Diencephalon (tissue), 1 donor: ENCODE measurements at places on chromosomes 1 and 21. TPM values are rescaled to one million over a fixed set of nuclear protein-coding genes. Genes with fewer than 3 reads are reported as not detected.

ITLN2 gene
- not detected for total RNA-seq

CD247 gene
- 4.8 TPM for total RNA-seq

LENEP gene
- 0.69 TPM for total RNA-seq

RIT1 gene
- 37.4 TPM for total RNA-seq

NOS1AP gene
- total RNA-seq, result 7.6 TPM

TNFSF4 gene
- total RNA-seq, result 1.2 TPM

PCBP3 gene
- total RNA-seq, result 13.8 TPM

LSS gene
- 44.3 TPM for total RNA-seq

TNFRSF18 gene
- total RNA-seq, result not detected

RHBDL2 gene
- 0.46 TPM for total RNA-seq

WNT9A gene
- total RNA-seq, result 2.8 TPM

PM20D1 gene
- total RNA-seq, result not detected

HPCAL4 gene
- 195 TPM for total RNA-seq

ZNF683 gene
- not detected for total RNA-seq

VCAM1 gene
- 51.0 TPM for total RNA-seq

CBS gene
- 51.9 TPM for total RNA-seq

GBP6 gene
- total RNA-seq, result 0.69 TPM

NPHP4 gene
- 14.5 TPM for total RNA-seq

FCRLA gene
- total RNA-seq, result not detected

INSRR gene
- 0.46 TPM for total RNA-seq

TLCD4 gene
- 20.5 TPM for total RNA-seq

CCSAP gene
- 73.1 TPM for total RNA-seq

B3GALT5 gene
- total RNA-seq, result 3.2 TPM

SPRR2A gene
- not detected for total RNA-seq

LBR gene
- total RNA-seq, result 71.5 TPM

F5 gene
- total RNA-seq, result 0.92 TPM

CR1L gene
- not detected for total RNA-seq

HTR1D gene
- 1.2 TPM for total RNA-seq

DDOST gene
- total RNA-seq, result 100 TPM

MIXL1 gene
- not detected for total RNA-seq

KRTAP10-5 gene
- total RNA-seq, result not detected

CCT8 gene
- 179 TPM for total RNA-seq

RIMKLA gene
- 25.4 TPM for total RNA-seq

ZYG11A gene
- total RNA-seq, result 0.92 TPM

ZFP69B gene
- total RNA-seq, result 10.6 TPM

NR5A2 gene
- total RNA-seq, result 0.69 TPM

ANGPTL3 gene
- not detected for total RNA-seq

GUCA2A gene
- not detected for total RNA-seq

SH2D2A gene
- total RNA-seq, result not detected

REG4 gene
- total RNA-seq, result not detected

HUNK gene
- 8.1 TPM for total RNA-seq

RAB25 gene
- not detected for total RNA-seq

TEKT2 gene
- 11.1 TPM for total RNA-seq

KRTAP12-2 gene
- not detected for total RNA-seq

KCNH1 gene
- total RNA-seq, result 12.5 TPM

SYDE2 gene
- total RNA-seq, result 4.4 TPM

S100A5 gene
- total RNA-seq, result not detected

C4BPB gene
- total RNA-seq, result not detected

BATF3 gene
- 7.4 TPM for total RNA-seq

FNBP1L gene
- total RNA-seq, result 248 TPM

POU3F1 gene
- total RNA-seq, result 1.6 TPM

CDCA8 gene
- 2.1 TPM for total RNA-seq
